Stimulated activated CD8-positive, alpha-beta memory T cell treated with anti-CD3 and anti-CD28 coated beads, Interleukin-4, amount 100 ng/mL, for 1 hour (primary cell): ENCODE measurements at places on chromosomes 4 and X.

DNA sequence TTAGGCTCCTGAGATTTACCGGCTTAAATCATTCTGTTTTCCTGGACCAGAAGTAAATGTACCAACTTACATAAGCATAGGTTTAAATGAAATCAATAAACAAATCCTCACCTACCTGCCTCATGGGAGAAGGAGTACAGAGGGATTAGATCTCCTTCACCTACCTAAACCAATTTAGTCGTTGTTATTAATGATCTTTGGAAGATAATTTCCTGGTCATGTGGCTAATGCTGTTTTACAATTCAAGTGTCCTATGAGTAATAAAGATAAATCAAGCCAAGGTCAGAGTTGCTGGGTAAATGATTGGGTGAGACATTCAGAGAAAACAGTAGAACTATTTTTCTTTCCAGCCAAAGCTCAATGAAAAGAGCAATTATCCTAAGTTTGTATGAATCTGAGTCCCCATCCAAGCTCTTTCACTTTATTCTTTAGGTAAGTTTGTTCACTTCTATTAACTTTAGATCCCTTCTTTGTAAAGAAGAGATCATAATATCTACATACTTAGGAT lies 423.0 kb upstream of the FAM241A start:
- no peak for DNase-seq

DNA sequence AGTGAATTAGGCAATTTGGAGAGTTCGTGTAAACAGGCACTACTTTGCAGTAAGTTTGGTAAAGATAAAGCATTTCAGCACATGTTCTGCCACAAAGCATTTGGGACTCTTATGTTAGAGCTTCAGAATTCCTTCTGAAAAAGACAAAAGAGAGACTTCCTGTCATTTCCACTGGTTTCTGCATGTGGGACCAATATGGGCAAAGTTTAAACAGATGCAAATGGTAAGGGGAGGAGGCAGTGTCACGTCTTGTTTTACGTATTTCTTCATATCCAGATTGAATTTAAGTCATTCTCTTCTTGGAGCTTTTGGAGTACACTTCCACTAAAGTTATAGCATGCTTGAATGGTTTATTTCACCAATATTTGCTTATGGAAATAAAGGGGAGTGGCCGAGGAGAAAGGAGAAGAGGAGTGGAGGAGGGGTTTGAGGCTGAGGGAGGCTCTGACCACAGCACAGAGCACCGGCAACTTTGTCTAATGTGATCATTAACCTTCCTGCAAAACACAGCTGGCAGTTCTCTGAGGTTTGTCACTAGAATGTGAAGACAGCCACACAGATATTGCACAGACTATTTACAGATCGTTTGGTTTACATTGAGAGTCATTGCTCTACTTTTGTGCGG lies at the start of gene APELA:
APELA (plus strand) TSS at position 479 of the 625 bp plus-strand sequence. CDS start 154 bp downstream, outside the sequence.
- no peak for DNase-seq

DNA sequence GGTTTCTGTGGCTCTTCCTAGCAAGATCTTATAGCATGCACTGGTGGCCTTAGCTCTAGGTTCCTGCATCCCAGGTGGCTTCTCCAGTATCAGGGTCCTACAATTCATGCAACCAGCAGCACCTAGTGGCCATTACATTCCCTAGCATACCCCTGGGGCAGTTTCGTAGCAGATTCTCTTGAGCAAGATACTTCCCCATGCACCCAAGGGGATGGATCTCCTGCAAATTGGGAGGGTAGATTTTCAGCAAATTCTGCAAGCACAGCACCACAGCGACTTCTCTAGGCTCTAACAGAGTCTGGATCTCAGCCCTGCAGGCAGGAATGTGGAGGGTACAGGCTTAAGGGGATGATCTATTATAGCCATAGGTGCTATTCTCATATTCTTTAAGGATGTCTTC lies 13.1 kb upstream of the SLC9B1 start:
- DNase-seq: no peak

GRCh38 chr4:175946472-175947116 lies 119.0 kb upstream of the WDR17 start:
- no peak for DNase-seq

GRCh38 chrX:12843668-12844279 lies 23.1 kb upstream of the TLR7 start:
- DNase-seq: no peak

DNA sequence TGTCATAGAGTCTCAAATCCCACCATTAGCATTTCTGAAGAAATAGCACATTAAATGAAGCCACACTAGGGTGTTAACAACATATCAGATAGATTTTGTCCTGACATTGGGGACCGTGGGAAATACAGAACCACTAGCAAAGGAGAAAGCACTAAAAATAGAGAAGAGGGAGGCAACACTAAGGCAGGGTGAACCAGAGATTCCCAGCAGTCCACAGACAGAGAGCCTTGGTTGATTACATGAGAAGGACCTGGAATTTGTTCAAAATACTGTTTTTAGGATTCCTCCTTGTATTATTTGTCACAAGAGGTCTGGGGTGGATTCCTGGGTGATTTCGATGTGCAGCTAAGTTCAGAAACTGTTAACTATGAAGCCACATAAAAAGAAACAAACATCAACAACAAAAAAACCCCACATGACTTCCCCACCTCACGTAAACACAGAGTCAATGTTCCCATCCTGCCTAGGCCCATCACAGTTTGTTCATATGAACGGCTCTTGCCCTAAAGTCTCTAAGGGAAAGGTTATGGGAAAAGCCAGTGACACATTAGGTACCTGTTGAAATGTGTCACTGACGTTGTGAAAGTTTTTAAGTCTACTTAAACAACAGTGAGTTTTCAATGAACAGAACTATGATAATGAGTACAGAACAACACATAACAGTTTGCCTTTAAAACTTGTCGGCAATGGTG lies 23.6 kb upstream of the GRSF1 start:
- no peak for DNase-seq

- no peak for DNase-seq
Observed at GRCh38 chr4:169164669-169165415, 105.9 kb downstream of the SH3RF1 start.

DNA sequence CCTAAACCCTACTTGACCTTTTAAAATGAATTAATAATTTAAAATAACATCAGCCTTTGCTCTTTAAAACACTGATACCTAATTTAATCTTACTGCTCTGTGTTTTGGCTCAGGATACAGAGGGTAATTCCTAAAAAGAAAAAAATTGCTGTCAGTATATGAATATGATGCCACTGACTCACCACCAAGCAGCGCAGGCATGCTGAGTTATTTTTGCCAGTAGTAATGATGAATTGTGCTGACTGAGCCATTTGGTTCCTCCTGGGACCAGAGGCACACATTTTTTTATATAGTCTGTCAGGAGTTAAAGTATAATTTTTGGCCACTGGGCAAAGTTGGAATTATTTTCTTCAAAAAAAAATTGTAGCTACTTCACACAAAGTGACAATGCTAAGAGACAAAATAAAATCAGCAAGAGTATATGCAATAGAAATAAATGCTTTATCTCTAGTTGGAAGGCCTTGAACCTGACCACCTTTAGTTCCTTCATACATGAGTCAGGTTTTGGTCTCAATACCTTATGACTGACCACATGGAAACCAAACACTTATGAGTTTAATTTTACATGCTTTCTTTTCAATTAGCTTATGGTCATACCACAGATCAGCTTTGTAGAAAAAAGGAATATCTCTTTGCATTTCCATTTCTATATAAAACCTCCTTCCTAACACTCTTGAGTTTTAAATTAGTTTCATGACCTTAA lies 115.1 kb downstream of the PPP3CA start:
- DNase-seq: no peak

DNA sequence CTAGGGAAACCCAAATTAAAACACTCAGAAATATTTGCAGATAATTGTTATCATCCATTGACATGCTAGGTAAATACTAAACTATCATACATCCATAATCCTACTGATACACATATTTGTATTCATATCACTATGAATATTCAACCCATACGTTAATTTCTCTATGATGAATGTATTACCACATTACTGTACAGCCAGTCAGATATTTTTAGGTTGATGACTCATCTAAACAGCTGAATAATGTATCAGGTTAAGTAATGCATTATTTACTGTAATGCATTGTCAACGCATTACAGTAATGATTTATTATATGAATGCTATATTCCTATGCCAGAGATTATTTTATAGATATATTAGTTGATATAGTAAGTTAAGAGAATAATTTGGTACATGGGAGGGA lies 37.1 kb downstream of the VEGFC start:
- no peak for DNase-seq

GRCh38 chrX:17242470-17242869 lies 132.5 kb upstream of the NHS start:
- no peak for DNase-seq

- DNase-seq: no peak
Observed at GRCh38 chr4:1932736-1933135, 61.5 kb downstream of the NSD2 start.

DNA sequence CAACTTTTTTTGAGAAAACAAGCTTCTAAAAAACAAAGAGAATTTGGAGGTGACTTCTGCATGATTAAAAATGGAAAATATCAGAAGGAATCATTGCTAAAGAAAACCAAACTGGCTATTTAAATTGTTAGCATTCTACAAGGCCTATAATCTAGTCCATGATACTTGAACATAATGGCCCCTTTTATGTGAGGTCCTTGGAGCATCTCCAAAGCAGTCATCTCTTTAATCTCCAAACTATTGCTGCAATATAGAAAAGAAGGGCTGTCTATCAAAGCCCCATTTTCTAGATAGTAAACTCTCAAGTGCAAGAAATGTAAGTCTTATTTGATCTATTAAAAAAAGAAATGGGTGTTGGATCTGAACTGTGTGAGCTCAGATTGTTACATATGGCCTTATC lies 615.1 kb downstream of the CENPC start:
- DNase-seq: no peak

- no peak for DNase-seq
Observed at GRCh38 chr4:4842476-4843441, 16.7 kb upstream of the MSX1 start.

- no peak for DNase-seq
Observed at GRCh38 chrX:87578978-87579377, 61.4 kb downstream of the KLHL4 start.

GRCh38 chr4:54942721-54943120 lies 182.7 kb downstream of the KDR start:
- DNase-seq: no peak

GRCh38 chrX:134741746-134742145 lies 83.5 kb upstream of the PLAC1 start:
- no peak for DNase-seq

DNA sequence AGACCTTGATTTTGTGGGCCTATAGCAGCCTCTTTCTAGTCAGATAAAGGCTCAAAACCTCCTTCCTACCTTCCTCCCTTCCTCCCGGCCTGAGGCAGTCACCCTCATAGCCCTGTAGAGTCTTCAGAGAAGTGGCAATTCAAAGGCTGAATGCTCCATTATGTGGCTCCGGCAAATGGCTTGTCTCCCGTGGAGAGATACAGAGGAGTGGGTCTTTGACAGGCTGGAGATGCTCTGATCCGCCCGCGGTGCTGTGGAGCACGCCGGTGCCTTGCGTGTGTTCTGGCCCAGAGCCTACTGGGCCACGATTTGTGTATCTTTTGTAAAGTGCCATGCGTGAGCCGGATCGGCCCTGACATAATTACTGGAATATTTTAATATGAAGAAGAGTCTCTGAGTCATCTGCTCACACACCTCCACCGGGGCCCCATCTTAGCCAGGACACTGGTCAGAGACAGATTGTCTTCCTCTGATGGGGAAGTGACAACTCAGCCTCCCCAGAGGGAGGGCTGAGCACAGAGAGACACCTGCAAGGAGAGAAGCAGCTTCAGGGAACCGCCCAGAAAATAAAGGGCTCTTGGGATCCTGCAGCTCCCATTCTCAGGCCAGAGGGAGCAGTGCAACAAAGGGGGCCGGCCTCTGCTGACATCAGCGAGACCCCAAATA lies 88.7 kb downstream of the DCTD start:
- no peak for DNase-seq

GRCh38 chrX:97672608-97673007 lies 788.9 kb downstream of the RPA4 start:
- DNase-seq: no peak

- DNase-seq: no peak
Observed at GRCh38 chrX:35785075-35785474, 13.1 kb upstream of the MAGEB16 start.

DNA sequence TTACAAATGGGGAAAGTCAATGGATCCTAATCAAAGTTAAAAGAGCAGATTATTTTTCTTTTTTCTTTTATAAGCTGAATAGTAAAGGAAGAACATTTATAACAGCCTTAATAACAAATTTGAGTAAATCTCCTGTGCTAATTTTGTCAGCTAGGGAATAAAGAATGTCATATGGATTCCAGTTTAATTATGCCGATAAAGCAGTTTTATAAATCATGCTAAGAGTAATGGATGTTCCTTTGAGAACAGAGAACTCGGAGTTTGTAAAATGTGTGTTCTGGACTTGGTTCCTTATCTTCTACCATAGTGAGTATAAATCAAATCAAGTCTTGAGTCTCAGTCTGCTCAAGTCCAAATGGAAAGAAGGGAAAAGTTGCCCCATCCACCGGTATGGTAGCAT lies 180.3 kb upstream of the FTHL17 start:
- DNase-seq: no peak

DNA sequence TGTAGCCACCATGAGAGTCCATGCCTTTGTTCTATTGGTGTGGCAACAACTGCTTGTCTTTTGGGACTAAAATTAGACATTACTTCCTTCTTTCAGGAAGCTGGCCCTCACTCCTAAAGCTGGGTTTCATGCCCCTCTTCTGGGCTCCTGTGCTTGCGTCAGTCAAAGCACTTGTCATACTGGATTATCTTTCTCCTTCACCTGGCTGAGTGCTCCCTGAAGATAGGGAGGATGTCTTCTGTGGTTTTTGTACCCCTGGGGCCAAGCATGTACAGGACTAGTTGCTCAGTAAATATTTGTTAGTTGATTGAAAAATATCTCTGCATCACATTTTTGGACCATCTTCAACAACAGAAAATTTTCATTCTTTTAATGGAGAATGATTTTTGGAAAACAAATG lies 26.1 kb upstream of the LONRF3 start:
- no peak for DNase-seq

DNA sequence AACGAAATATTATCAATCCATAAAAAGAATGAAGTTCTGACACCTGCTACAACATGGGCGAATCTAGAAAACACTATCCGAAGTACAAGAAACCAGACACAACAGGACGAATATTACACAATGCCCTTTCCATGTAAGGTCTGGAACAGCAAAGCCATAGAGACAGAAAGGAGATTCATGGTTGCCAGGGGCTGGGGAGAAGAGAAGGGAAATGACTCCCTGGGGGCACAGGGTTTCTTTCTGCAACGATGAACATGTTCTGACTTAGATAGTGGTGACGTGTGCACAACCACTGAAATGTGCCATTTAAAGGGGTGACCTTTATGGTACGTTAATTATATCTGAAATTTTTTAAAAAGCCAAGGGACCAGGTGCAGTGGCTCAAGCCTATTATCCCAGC lies 28.3 kb downstream of the GPR143 start:
- no peak for DNase-seq

DNA sequence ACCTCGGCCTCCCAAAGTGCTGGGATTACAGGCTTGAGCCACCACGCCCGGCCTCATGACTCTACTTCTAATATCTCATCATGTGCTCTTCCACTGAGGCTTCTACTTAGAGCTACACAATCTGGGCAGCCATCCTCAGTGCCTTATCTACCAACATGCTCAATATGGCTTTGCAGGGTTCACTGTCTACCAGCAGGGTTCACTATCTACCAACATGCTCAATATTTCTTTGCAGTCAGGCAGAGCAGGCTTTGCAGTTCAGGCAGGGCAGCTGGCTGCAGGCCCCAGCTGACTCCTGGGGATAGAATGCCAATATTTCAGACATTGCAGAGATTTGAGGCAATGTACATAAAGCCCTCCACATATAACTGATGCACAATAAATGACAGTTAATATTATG lies 47.5 kb downstream of the PKD2 start:
- DNase-seq: no peak
